ENCODE measurements at places on chromosomes 4 and X.

DNA sequence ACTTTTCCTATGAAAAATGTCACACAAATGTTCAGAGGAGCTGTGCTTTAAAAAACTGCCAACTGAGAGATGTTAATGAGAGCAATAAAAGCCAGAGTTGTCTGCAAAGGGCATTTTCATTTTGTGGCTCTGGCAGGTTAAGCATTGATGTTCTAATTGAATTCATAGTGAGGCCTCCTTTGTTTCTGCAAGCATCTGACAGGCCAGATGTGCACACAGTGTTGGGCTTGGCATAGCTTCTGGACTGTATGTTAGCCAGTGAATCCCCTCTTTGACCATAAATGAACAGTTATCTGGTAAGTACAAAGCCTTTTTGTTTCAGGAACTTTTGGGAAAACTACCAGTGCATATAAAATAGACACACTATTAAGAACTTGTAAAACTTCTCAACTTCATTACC lies 81.9 kb downstream of the JADE3 start:
- DNase-seq, result no peak

DNA sequence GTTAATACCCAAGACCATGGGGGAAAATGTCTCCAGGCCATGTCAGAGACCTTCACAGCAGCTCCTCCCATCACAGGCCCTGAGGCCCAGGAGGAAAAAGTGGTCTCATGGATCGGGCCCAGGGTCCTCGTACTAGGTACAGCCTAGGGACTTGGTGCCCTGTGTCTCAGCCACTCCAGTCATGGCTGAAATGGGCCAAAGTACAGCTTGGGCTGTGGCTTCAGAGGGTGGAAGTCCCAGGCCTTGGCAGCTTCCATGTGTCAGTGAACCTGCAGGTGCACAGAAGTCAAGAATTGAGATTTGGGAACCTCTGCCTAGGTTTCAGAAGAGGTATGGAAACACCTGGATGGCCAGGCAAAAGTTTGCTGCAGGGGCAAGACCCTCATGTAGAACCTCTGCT lies 27.6 kb upstream of the C4orf54 start:
- DNase-seq, result no peak

DNA sequence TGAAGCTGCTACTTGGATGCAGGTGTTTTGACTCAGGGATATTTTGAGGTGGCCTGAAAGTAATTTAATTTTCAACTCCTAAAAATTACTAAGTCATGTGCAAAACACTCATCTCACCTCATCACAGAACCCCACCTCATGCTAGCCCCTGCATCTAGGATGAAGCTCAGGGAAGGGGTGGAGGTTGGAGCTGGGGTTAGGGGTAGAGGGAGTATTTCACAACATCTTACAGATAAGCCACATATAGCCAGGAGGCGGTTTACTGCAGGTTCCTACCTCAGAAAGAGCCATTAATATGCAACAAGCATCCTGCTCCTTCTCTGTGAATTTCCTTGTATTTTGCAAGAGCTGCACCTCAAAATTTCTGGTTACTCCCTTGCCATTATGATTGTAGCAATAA lies 70.5 kb upstream of the TSPAN5 start:
- DNase-seq, result no peak

- no peak for DNase-seq
These were observed 1.5 kb upstream of the MND1 start for GRCh38 chr4:153342751-153343552.

GRCh38 chr4:168845897-168846296 lies 164.2 kb downstream of the CBR4 start:
- no peak for DNase-seq

GRCh38 chrX:41600291-41600690 lies 88.5 kb upstream of the GPR34 start:
- DNase-seq, result no peak

DNA sequence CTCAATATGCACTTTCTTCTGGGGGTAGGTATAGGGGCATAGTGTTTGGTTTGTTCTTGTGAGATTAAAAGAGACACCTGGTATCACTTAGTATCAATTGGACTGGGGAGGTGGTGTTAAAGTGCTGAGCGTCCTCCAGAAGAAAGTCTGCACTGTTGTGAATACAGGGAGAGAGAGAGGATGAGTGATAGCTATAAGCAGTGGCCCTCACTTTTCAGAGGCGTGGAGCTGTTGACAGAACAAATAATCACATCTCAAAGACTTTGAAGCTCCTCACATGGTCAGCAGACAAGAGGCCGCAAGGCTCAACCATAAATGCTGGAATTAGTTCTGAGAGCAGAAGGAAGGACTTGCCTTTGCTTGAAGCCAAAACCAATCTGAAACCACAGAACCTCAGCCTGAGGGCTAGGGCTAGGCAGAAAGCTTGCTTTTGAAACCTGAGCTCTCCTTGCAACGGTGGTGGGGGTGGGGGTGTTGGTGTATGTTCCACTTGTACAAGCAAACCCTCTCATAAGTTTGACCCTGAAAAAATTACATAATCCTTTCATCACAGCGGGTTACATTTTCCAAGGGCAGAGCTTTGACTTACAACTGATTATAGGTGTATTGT lies 123.2 kb upstream of the SCML1 start:
- DNase-seq, result no peak

DNA sequence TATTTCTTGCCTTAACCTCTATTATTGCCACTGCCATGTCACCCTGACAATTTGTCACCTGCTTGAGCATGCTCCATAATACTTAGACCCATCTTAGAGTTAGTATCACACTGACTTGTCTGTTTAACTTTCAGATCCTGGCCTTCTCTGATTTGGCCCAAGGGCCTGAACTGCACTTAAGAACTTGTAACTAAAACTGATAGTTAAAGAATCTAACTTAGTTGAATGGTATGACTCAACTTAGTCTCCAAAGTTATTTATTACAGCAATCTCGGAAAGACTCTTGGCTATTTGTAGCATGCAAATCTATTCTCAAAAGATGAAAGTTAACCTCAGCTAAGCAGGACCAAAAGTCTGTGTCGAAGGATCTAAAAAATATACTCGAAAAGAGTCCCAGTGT lies 72.3 kb downstream of the IGSF1 start:
- no peak for DNase-seq

GRCh38 chr4:23818097-23818885 lies 71.6 kb downstream of the PPARGC1A start:
- no peak for DNase-seq

DNA sequence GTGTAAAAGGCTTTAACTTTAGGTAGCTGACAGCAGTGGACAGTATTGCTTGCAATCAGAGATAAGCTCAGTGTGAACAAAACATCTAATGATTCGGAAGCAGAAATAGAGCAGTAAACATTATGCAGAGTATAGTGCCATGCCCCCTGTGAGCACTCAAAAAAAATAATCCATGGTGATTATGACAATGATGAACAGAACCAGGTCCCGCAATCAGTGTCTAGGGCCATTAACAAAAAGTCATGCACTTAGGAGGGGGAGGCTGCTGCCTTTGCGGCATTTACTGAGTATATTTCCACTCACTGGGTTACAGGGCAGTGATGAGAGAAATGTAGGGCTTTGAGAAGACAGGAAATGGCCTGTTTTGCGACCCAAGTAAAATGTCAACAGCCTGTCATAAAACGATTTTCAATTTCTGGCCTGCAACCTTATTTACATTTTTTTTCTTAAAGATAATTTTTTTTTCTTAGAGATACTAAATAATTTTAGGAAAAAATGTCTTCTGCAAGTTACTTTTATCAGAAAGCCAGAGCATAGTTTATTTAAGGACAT lies 27.3 kb upstream of the NEIL3 start:
- no peak for DNase-seq

DNA sequence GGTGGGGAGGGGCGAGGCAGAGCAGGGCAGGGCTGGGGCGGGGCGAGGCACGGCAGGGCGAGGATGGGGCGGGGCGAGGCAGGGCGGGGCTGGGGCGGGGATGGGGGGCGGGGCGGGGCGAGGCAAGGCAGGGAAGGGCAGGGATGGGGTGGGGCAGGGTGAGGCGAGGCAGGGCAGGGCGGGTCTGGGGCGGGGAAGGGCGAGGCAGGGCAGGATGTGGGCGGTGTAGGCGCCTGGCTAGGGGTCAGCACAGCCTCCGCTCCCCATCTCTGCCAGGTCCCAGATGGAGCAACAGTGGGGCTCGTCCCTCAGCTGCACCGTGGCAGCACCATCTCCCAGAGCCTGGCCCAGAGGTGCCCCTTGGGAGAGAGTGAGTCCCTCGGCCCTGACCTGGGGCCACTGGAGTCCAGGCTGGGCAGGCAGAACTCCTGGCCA lies 4.2 kb upstream of the SRPK3 start:
- no peak for DNase-seq

DNA sequence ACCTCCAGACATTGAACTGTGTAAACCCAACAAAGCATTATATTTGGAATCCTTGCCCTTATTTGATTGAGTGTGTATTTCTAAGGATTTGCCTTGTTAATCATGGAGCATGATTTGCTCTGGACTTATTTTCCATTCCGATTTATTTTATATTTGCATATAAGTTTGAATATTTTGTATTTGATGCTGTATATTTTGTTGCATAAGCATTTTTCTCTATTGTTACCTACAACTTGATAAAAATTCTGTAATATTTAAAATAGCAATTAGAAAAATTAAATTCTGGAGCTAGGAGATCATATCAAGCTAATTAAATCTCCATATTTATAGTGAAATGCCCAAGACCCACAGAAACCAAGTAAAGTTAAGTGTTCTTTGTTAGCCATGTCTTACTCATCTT lies 47.2 kb downstream of the USO1 start:
- DNase-seq, result no peak

DNA sequence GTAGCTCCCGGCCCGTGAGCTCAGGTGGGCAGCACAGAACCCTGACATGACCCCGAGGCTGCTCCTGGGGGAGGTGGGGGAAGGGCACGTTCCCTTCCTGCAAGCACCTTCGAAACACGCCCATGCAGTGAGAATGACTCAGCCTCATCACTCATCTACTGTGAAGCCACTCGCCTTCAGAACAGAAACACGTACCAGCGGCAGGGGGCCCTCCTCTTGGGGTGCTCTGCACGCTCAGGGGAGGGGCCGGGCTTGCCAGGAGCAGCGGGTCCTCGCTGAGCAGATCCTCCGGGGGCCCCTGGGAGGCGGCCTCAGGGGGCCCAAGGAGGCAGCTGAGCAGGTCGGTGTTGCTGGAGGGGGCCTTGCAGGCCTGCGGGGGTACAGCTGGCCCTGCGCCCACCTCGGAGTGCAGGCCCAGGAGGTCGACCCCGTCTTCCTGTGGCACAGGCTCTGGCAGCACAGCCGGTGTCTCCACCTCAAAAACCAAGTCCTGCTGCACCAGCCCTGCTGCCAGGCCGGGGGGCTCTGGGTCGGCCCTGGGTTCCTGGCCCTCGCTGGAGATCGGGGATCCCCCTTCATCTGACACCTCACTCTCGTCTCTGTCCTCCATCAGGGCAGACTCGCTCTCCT lies 40.9 kb upstream of the CPLX1 start:
- DNase-seq, result no peak

- no peak for DNase-seq
These were observed 1.7 kb upstream of the PRRG1 start for GRCh38 chrX:37347420-37347819.

DNA sequence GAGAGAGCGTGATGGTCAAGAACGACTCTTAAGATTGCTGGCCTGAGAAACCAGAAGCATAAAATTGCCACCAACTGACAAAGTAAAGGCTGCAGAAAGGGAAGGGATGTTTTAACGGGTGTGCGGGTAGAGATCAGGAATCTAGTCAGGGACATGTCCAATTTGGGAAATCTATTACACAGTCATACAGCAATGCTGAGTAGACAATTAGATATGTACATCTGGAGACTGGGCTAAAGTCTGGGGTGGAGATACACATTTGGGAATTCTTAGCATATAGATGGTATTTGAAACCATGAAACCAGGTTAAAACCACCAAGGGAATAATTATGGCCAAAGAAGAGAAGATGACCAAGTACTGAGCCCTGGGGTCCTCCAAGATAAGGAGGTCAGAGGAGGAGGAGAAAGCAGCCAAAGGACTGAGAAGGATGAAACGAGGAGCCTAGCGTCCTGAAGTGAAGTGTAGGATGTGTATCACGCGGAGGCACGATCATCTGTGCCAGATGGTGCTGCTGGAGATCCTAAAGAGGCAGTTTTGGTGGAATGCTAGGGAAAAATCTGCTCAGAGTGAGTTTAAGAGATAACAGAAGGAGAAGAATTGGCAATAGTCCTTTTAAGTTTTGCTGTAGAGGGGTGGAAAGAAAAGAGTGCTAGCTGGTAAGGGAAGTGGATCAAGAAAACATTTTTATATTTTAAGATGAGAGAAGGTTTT lies 36.5 kb downstream of the SEC24D start:
- no peak for DNase-seq

DNA sequence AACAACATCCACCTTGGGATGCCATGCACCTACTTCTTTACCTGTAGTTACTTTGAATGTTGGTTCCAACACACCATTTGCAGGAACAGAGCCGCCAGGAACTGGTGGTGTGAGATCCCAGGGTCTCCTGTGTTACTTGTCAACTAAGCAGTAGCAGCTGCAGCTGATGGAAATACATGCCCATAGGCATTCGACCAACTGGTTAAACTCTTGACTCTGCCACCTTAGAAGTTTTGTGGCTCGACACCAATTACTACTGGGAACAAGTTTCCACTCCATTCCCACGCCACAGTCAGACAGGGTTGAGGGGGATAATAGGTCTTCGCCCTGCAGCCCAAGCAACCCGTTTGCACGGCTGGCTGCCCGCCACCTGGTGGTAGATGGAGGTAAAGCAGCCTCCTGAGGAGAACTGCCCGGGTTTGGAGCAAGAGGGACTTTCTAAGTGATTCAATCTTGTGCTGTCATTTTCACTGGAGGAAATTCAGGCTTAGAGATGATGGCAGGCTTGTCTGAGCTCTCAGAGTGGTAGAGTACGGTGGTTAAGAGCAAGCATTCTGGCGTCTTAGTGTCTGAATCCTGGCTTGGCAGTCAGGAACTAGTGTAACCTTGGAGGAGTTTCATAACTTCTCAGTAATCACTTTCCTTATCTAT lies 119.1 kb upstream of the TRIM2 start:
- DNase-seq, result no peak

DNA sequence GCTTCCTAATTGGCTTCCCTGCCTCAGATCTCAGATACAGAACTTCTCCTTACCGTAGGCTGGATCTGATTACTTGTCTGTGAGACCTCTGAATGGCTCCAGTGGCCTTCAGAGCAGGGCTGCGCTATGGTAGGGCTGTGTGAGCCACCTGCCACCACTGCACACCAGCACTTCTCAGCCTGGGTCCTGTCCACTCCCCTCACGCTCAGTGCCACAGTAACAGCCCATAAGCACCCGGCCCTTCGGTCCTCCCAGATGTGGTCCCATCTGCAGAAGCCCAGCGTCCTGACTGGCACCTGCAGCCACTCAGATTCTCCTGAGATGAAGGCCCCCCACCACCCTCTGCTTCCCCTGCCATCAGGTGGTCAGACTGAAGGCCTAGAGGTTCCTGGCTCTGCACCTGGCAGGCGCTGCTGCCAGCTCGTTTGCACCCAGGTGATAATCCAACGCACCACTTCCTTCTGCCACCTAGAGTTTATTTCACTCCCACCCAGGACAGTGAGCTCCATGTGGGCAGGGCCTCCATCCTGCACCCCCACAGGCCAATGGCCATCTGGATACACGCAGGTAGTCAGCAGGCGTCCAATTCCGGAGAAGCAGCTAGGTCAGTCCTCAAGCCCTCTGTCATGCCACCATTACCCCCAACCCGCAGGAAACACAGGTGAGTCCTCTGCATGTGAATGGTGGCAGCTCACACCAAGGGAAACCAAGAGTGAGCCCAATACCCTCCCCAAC lies 5.4 kb downstream of the WDR1 start:
- DNase-seq, result no peak

Measured in NCI-H446 treated with DMSO at 0.1 percent for 48 hours (cell line).